Fibroblast of the aortic adventitia (primary cell): ENCODE measurements at places on chromosomes 7 and 10. TPM values are rescaled to one million over a fixed set of nuclear protein-coding genes. Genes with fewer than 3 reads are reported as not detected.

- DNase-seq = no peak
These were observed 263.3 kb downstream of the TNS3 start for GRCh38 chr7:47318395-47319182.

GRCh38 chr10:77405771-77406241 lies 231.8 kb downstream of the KCNMA1 start:
- DNase-seq = peak; percentile 62

DNA sequence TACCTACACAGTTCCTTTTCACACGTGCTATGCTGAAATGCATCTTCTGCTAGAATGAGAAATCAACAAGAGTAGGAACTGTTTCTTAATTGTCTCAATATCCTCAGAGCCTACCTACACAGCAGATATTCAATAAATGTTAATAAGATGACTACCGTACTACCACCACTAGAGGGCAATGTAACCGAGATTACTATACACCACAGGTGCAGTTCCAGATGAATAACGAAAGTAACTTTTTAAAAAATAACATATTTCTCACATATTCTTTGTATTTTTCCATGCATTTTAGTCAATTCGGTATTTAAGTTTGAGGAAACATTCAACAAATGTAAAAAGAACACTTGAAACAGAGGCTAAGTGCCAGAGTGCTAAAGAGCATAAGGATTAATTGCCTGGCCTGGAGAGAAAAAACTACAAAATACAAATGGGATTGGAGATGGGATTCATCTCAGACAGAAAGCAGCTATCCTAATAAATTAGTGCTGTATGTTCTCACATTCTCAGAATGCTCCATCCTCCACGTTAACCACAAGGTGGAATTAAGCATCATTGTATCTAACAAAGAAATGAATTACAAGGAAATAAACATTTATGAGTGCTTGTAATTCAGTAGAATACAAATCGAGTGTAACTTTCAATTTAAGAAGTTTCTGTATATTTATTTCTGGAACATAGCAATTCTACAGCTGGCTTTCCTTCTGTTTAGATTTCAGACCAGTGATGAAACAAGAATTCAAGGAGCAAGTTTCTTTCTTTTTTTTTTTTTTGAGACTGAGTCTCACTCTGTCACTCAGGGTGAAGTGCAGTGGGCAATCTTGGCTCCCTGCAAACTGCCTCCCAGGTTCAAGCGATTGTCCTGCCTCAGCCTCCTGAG lies 20.3 kb upstream of the HECTD2 start:
- peak; percentile 81 for DNase-seq

GRCh38 chr7:42247301-42247700 lies 10.3 kb upstream of the GLI3 start:
- DNase-seq = peak; percentile 39

- DNase-seq = no peak
These were observed 112.9 kb upstream of the LYZL2 start for GRCh38 chr10:30742471-30742870.

DNA sequence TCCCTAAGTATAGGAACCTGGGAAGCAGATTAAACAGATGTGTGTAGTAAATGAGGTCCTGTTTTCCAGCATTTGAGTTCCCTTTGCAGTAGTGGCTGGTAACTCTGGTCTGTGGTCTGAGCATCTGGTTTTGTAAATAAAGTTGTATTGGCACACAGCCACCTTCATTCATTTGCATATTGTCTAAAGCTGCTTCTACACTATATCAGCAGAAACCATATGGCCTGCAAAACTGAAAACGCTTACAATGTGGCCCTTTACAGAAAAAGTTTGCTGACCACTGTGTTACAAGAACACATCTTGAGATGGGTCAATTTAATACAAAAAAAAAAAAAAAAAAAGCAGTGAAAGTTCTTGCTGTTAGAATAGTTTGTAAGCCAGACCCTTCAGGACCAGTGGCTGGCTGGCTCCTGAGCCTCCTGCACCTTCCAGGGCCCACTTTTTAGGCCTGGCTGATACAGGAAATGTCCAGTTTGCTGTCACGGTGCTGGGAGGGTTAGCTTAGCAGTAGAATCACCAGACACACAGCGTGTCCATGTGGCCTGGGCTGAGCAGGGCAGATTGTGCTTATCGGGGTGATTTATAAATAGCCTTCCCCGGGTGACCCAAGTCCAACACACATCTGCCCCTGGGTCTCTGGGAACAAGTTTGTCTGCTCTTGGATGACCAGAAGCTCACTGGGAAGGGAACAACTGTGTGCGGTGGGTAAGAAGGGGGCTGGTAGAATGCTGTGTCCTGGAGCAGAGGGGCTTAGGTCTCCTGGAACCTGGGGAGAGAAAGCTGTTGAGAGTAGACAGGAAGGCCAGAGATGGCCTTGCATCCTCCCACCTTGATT lies 1.4 kb downstream of the C10orf71 start:
- no peak for DNase-seq

DNA sequence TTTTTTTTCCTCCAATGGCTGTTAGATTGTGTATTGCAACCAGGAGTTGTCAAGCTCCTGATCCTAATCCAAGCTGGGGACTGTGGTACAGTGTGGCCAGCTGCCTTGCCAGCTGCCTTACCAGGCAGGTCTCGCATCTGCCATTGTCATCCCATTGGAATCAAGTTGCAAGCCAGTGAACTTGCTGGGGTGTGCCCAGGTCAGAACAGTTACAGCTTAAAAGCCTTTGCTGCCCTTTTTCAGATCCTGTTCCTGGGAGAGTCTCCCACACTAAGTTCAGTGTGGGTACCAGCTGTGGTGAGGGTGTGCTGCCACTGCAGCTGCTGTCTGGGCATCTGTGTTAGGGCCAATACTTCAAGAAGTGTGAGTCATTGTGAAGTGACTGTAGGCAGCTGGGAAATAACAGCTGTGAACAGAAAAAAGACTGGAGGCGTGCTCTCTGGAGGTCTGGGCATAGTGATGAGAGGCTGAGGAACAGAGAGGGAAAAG lies 72.8 kb downstream of the CCNY start:
- peak; percentile 75 for DNase-seq

DNA sequence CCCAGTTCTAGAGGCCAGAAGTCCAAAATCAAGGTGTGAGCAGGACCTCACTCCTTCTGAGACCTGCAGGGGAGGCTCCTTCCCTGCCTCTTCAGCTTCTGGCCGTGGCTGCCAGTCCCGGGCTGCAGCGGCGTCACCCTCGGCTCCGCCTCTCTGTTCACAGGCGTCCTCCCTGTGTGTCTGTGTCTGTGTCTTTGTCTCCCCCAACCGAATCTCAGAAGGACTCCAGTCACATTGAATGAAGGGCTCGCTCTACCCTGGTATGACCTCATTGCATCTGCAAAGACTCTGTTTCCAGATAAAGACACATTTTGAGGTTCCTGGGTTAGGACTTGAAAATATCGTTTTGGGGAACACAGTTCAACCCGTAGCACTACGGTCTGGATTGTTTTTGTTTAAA lies 33.1 kb upstream of the GALNT11 start:
- peak; percentile 21 for DNase-seq

C10orf143 gene
- 0.49 and 2.0 TPM in 2 replicates for total RNA-seq

SMO gene
- total RNA-seq = 4.2 and 24.1 TPM in 2 replicates

DNA sequence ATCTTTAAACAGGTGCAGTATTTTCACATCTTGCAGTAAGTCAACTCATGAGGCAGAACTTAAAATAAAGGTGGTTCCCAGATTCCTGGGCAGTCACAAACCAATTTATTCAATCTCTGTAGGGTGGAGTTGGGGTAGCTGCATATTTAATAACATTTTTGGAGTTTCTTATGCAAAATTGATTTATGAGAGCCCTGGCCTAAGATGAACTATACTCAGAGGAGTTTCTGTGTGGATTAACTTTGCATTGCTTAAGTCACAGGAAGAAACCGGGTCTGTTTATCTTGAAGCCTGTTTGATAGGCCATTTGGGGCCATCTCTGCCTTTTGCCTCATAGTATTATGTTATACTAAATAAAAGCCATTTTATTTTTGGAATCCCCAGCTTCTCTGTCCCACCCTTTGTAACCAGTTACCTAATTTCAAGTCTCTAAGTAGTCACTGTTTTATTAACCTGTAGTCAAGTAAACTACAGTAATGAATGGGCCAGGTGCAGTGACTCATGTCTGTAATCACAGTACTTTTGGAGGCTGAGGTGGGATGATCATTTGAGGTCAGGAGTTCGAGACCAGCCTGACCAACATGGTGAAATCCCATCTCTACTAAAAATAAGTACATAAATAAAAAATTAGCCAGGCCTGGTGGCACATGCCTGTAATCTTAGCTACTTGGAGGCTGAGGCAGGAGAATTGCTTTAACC lies 104.4 kb upstream of the FAM3C start:
- DNase-seq = no peak

MTG1 gene
- total RNA-seq = 19.0 and 25.4 TPM in 2 replicates

- no peak for DNase-seq
These were observed 68.9 kb downstream of the DYNC1I1 start for GRCh38 chr7:95840953-95841950.

DNA sequence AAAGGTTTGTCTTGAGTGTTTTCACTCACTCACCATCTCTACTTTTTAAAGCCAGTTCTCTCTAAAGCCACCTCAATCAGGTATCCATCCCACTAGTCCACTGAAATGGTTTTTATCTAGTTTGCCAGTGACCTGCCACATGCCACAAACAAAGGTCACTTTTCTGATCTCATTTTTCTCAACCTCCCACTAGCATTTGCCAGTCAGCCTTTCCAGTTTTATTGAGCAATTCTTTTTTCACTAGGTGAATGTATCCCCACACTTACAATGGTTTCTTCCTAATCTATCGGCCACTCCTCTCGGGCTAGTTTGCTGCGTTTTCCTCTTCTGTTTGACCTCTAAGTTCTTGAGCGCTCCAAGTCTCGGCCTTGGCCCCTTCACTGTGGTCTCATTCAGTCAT lies 44.9 kb upstream of the ARL4A start:
- DNase-seq = no peak

ADAM22 gene
- 1.3 and 2.4 TPM in 2 replicates for total RNA-seq

GRCh38 chr7:88312061-88312663 lies 5.5 kb upstream of the STEAP4 start:
- peak; percentile 63 for DNase-seq

- no peak for DNase-seq
These were observed 186.6 kb downstream of the DPY19L1 start for GRCh38 chr7:34850681-34851080.

DNA sequence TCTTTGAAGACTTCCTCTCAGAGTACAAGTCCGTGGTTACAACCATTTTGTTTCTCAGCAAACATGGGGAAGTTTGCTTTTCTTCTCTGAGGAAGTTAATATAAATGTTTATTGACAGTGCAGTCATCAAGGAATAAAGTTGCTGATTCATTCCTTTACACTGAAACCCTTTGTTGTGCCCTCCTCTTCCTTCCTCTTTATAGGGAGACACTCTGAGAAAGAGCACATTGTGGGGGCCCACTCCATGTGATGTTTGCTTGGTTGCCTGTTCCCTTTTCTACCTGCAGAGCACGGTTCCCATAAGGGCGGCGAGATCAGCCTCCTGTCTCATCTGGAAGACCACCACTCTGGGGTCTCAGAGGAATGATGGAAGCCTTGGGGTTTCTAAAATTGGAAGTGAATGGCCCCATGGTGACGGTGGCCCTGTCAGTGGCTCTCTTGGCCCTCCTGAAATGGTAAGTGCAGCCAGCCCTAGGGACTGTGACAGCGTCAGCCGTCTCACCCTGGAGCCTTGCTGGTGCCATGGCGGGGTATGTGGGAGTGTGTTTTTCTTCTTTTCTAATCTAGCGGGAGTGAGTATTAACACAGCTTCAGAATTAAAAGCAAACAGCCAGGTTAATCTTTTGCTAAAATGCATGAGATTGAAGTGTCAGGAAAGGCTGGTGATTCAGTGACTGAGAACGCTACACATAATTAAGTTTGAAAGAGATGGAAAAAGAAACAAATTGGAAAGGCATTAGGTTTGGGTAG lies at the start of gene TBXAS1:
Gene TBXAS1, plus strand, starts transcription at position 240 of the 750 bp plus-strand sequence. Its CDS starts 127 bp downstream, at position 367.
- DNase-seq = no peak

PDE6C gene
- not detected in 2 replicates for total RNA-seq

HMX3 gene
- total RNA-seq = not detected in 2 replicates

GRCh38 chr7:87414794-87415188 lies 60.7 kb downstream of the ABCB4 start:
- no peak for DNase-seq

GRCh38 chr7:69858471-69858870 lies 260.2 kb downstream of the AUTS2 start:
- no peak for DNase-seq

SLC16A12 gene
- total RNA-seq = 0.16 and 0.90 TPM in 2 replicates
